ENCODE measurements at places on chromosomes 13 and 19.

- DNase-seq = no peak
These were observed 930 bp downstream of the ZNF583 start for GRCh38 chr19:56405062-56405461.

GRCh38 chr13:74101436-74101835 is 32.8 kb downstream of the KLF12 start:
- no peak for DNase-seq

GRCh38 chr19:5895409-5895808 is 8.2 kb downstream of the NDUFA11 start:
- DNase-seq = no peak

DNA sequence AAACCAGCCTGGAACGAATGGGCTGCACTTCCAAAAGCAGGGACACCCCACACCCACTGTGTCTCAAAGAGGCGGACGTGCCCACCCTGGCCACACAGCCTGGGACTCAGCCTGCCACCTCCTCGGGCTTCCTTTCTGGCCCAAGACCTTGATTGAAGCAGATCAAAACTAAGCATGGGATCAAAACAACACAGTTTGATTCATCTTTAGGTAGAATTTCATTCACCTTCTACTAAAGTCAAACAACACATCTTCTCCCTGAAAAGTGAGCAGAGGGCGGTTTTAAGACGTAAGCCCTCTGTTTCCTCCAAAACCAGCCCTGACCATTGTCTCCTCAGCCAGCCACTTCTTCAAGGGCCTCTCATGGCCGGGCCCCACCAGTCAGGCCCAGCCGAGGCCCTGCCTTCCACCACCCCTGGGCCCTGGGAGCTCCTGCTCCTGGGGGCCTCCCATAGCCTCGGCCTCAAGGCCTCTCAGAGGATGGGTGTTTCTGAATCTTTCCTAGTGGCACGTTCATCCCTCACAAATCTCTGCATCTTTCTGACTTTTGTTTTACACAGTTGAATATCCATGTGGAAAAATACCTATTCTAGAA is 6.3 kb upstream of the F10 start:
- no peak for DNase-seq

DNA sequence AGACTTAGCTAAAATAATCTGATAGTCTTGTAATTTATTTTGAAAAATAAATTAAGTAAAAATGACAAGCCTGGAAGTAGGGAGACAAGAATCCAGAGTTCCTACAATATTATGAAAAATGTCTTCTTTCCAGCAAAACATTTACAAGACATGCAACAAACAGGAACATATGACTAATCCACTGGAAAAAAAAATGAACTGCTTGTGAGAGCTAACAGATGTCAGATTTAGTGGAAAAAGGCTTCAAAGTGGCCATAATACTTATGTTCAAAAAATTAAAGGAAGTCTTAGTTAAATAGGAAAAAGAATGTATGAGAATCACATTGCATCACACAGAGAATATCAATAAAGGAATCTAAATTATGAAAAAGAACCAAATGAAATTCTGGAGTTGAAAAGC is 2082.0 kb upstream of the PCDH20 start:
- no peak for DNase-seq

GRCh38 chr13:45441633-45442032 is 23.1 kb upstream of the COG3 start:
- no peak for DNase-seq

GRCh38 chr19:1992759-1993260 is 22.7 kb downstream of the BTBD2 start:
- no peak for DNase-seq

DNA sequence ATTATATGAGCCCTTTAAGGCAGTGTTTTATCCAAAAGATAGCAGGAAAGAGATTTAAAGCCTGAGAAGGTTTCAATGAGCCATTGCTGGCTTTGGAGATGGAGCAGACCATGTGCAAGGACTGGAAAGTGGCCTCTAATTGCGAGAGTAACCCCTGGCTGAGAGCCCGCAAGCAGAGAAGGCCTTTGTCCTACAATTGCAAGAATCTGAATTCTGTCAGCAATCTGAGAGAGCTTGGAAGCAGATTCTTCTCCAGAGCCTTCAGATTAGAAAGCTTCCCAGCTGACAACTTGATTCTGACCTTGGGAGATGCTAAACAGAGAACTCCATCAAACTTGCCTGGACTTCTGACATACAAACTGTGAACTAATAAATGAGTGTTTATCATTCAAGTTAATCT is 528.7 kb upstream of the KLF12 start:
- DNase-seq = no peak

DNA sequence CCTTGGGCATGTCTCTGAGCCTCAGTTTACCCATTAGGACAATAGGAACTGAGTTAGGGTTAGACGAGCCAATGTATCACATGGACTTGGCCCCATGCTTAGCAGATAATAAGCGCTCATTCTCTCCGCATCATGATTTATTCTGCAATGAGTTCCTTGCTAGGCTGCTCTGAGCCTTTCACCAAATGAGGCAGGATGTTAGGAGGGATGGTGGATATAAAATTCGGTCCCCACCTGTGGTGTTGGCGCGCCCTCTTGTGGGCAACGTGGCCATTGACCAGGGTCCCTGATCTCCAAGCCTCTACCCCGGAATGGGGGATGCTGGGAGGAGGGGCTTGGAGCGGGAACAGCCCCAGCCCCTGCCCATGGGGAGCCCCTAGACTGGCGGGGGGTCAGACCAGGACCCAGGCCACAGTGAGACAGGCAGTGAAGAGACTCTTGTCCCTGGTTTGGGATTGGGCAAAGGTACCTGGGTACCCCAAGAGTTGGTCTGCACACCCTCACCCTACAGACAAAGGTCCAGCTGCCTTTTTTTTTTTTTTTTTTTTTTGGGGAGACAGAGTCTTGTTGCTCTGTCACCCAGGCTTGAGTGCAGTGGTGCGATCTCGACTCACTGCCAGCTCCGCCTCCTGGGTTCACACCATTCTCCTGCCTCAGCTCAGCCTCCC is 43.9 kb downstream of the CERS4 start:
- DNase-seq = no peak

DNA sequence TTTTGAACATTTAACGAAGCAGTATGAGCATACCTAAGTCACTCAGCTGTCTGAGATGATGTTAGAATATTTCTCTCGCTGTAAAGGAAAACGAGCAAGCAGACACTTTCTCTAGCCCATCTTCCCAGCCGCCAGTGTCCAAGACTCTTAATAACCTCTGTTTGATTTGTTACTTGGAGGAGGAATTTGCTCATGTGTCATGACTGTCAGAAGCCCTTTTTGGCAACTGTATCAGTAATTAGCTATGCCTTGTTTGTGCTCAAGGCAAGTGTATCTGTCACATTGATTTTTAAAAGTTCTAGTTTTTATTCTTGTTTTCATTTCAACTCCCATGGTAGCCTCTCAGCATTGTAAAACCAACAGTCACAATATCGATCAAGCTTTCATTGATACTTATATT is 828.4 kb upstream of the SLC10A2 start:
- no peak for DNase-seq

GRCh38 chr19:29247051-29247450 is 34.1 kb upstream of the UQCRFS1 start:
- no peak for DNase-seq

GRCh38 chr13:48749144-48749543 is 95.4 kb downstream of the CYSLTR2 start:
- DNase-seq = no peak

- DNase-seq = no peak
These were observed 57.5 kb downstream of the SLC7A9 start for GRCh38 chr19:32812036-32812435.

- no peak for DNase-seq
These were observed 143.5 kb downstream of the RXFP2 start for GRCh38 chr13:31882794-31883193.

DNA sequence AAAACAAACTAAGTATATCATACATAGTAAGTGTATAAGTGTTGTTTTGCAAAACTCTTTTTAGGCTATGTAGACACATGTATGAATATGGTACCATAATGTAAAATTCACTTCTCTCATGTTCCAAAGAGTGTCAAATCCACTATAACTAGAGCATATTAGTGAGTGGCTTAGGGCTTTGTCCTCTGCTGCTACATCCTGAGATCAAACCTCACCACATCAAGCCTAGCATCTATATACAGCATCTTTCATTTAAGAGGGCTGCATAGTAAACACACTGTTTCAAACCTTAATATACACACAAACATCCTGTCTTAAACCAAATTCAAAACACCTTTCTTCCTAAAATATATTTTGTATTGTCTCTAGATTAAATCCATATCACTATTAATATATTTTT is 38.7 kb downstream of the ELF1 start:
- no peak for DNase-seq

DNA sequence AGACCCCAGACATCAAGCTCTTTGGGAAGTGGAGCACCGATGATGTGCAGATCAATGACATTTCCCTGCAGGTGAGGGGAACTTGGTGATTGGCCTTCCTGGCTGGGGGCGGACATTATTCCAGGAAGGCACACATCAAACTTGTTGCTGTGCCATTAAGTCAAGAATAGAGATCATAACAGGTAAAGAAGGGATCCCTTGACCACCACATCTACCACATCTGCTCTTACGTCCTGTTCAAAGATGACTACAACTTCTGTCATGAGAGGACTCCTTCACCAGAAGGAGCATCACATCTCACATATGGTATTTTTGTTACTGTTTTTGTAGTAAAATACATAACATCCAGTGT is 1.1 kb downstream of the RPS5 start:
- no peak for DNase-seq

- no peak for DNase-seq
These were observed 430.2 kb downstream of the KCTD12 start for GRCh38 chr13:76455960-76456359.

DNA sequence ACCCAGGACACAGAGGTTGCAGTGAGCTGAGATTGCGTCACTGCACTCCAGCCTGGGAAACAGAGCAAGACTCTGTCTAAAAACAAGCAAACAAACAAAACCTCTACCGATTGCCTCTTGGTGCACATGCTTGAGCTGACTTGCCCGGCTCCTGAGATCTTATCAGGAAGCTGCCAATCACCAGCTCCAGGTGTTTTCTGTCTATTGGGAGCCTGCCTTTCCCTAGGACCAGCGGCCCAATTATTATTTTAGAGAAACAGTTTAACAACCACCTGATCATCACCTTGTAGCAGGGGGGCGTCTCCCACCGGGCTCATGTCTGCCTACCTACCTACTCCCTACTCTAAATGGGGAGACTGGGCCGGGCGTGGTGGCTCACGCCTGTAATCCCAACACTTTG is 10.8 kb downstream of the CLEC4M start:
- no peak for DNase-seq

DNA sequence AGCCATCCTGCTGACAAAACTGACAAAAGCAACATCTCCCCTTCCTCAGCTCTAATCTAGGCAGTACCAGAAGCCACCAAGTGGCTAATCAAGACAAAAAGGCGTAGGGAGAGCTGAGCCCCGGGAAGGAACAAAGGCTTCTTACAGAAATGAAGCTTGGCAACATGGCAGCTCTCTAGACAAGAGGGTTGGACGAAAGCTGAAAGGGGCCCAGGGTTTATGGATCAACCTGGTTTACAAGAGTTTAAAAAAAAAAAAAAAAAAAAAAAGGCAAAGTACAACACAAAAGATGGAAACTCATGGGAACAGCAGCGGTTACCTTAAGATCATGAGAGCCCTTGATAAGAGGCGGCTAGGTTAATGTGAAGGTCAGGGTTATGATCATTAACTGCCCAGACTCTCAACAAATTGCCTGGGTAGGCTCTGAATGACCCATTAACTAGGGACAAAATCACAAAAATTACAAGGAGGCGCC is 14.0 kb downstream of the ZC3H4 start:
- DNase-seq = no peak

GRCh38 chr13:40381935-40382764 is 284.3 kb downstream of the FOXO1 start:
- no peak for DNase-seq

DNA sequence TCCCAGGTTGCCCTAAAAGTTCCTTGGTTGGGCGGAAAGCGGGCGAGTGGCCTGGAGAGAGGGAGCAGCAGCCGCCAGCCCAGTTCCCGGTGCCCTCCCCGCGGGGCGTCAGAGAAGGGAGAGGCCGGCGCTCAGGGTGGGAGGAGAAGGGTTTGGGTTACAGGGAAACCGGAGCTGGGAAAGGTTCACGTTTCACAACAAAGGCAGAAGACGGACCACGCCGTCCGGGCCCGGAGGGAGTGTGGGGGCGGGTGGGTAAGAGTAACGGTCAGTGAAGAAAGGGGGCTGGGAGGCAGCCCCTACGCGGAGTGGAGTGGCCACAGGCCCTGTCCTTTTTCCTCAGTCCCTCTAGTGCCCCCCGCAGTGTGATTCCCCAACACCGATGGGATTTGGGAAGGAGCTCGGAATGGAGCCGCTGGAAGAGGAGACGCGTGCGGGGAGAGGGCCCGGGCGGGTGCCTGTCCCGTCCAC is 1.6 kb downstream of the SIX5 start:
- DNase-seq = no peak

- no peak for DNase-seq
These were observed 635.4 kb upstream of the ARGLU1 start for GRCh38 chr13:107203146-107203847.

GRCh38 chr13:50011461-50011860 is 3.8 kb upstream of the KCNRG start:
- no peak for DNase-seq

DNA sequence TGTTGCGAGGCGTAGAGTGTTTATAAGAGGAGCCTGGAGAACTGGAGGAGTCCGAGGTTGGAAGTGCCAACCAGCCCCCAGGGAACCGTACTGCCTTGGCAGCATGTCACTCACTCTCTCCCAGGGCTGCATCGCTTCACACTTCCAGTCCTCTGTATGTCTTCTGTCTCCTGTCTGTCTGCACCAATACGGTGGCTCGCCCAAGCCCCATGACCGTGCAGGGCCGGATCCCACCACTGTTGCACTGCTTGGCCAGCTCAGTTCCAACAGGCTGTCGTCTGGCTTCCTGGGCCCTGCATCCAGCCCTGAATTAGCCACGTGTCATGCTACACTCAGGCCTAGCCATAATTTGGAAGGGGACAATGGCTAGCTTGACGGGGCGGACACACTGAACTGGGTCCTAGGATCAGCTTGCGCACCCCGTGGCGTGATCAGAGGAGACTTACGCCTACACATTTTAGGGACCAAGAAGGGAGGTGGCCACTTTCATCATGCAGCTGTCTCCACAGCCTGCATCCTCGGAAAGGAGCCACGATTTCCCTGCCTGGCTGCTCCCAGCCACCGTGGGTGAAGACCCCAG is 147.1 kb downstream of the URI1 start:
- DNase-seq = no peak

DNA sequence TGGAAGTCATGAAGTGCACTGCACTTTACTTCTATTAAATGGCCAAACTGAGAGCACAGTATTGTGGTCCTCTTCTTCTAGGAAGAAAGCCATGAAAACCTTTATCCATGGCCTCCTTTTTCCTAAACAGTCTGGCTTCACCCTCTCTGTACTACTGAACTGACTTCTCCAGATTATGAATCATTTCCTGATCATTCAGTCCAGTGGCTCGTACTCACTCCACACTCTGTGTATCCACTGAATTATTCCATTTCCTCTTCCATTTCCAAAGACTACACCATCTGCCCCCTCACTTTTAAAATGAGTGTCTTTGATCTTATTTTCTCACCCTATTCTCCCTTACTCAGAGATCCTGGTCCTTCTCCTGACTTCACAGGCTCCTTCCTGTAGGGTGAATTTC is 29.7 kb upstream of the FREM2 start:
- DNase-seq = no peak

GRCh38 chr19:35045667-35046300 is 4.3 kb downstream of the HPN start:
- DNase-seq = no peak

Measured in cortex of kidney (tissue), 1 donor.